ENCODE measurements at places on chromosomes 11 and 22.

DNA sequence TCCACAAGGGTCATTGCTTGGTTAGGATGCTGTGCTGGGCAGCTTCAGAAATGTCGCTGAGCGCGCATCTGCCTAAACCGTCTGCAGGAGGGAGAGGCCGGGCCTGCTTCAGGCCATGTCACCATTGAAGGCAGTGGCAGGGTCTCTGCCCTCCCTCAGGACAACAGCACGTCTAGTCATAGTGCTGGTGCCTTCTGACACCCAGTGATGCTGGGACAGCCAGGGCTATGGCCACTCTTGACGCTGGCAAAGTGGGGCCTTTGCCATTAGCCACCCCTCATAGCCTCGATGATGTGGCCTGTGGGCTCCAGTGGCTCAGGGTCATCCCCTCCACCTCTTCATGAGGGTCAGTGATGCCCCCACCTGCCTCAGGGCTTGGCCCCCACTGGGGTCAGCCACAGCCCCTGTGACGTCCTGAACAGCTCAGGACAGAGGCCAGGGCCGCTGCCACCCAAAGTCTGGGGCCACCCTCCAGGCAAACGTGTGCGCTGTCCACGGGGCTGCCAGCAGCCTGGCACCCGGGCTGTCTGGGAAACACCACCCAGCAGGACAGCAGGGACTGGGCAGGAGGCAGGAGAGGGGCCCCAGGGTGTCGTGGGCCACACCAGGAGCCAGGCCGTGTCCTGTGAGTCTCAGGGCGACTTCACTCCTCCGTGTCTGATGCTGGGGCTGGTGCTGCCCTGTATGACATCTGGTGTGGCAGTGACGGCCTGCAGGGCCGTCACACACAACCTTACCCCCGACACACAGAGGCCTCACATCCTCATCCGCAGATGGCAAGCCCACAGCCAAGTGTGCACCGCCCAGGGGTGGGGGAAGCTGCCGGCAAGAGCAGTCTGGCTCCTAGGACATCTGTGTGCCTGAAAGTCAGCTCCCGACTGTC lies 42.5 kb downstream of the CERK start:
- DNase-seq, result no peak

DNA sequence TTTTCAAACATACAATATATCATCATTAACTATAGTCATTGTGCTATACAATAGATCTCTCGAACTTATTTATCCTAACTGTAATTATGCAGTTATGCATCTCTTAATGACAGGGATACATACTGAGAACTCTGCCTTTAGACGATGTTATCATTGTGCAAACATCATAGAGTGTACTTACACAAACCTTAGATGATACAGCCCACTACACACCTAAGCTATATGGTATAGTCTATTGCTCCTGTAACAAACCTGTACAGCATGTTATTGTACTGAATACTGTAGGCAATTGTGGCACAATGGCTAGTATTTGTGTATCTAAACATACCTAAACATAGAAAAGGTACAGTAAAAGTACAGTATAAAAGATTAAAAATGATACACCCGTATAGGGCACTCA lies 27.4 kb upstream of the NRGN start:
- DNase-seq, result no peak

DNA sequence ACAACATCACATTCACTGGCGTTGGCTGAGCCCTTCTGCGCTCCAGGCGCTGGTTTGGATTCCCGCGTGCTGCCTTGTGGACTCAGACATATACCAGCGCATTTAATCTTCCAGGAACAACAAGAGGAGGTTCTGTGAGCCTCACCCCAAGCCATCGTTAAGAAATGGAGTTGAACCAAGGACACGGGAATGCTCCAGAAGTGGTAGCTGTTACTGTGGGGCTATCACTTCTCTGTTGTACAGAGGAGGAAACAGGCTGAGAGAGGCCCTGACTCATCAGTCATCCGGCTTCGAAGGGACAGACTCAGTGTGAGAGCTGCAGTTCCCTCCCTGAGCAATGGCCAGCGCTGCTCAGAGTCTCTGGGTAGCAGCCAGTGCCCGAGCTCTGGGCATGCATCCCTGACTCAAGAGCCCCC lies 291.3 kb downstream of the TBC1D22A start:
- no peak for DNase-seq

DNA sequence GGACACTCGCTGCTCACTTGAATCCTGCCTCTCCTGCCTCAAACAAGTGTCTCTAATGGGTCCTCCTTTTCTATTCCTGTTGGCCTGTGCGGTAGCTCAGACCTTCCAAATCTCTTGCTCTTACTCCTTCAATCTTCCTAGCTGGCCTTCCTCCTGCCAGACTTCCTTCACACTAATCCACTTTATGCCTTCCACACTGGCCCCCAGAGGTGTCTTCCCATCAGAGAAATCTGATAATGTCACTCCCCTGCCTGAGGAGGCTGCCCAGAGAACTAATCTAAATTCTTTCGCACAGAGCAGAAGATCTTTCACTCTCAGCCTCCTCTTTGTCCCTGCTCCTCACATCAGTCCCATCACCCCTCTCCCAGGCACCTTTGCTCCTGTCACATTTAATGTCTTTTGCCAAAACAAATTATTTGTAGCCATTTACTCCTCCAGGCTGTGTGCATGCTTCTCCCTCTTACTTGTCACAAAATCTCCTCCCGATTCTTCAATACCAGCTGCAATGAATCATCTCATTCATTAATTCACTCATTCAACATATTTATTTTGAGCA lies 175.7 kb downstream of the MAML2 start:
- DNase-seq, result no peak

GRCh38 chr11:27926981-27927481 lies 180.9 kb downstream of the KIF18A start:
- no peak for DNase-seq

- no peak for DNase-seq
Observed at GRCh38 chr22:40234658-40235057, 56.9 kb downstream of the TNRC6B start.

DNA sequence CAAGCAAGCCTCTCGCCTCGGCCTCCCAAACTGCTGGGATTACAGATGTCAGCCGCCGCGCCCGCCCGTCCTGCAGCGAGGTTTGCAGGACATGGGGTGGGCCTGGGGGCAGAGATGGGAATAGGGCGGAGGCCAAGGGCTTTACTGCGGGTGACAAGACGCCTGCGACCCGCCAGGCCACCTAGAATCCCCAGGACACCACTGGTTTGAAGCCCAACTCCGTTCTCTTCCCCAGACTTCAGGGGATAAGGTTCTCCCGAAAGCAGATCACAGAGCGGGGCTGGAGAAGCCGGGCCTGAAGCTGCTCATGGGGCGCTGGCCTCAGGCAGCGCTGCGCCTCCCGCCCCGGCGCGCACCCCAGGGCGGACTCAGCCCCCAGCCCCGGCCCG lies 354 bp downstream of the POLR2L start:
- no peak for DNase-seq

- DNase-seq, result no peak
Observed at GRCh38 chr11:76186776-76187279, 19.5 kb downstream of the WNT11 start.

- DNase-seq, result no peak
Observed at GRCh38 chr11:2912498-2912897, 16.7 kb downstream of the PHLDA2 start.

DNA sequence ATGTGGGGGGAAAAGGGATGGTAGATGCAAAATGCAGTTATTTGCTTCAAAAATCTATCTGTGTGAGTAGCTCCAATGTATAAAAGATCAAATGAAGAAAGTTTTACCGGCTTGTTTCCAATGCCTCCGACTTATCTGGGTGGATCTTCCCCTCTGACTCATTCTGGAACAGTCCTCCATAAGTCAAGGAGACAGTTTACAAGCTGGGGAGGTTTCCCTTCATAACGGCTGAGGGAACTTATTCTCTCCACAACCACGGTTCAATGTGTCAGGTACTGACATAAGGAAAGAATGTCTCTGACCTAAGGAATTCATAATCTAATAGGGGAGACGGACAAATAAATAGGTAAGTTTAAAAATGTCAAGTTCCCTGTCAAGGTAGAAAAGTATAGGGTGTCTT lies 49.7 kb upstream of the BIRC3 start:
- DNase-seq, result no peak

DNA sequence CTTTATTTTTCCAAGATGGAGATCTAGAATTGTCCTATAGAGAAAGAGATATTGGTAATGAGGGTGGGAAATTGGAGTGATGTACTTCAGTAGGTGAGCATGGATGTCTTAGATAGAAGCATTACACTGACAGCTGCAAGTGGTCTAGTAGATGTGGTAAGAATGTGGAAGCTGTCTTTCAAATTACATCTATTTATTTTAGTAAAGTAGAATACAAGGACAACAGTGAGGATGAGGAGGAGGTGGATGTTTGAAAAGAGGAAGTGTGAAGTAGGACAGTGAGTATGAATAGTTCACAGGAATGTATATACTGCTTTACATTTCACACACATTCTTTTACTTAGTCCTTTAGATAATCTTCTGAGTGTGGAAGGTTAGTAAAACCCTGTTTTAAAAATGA lies 64.2 kb downstream of the HIPK3 start:
- no peak for DNase-seq

DNA sequence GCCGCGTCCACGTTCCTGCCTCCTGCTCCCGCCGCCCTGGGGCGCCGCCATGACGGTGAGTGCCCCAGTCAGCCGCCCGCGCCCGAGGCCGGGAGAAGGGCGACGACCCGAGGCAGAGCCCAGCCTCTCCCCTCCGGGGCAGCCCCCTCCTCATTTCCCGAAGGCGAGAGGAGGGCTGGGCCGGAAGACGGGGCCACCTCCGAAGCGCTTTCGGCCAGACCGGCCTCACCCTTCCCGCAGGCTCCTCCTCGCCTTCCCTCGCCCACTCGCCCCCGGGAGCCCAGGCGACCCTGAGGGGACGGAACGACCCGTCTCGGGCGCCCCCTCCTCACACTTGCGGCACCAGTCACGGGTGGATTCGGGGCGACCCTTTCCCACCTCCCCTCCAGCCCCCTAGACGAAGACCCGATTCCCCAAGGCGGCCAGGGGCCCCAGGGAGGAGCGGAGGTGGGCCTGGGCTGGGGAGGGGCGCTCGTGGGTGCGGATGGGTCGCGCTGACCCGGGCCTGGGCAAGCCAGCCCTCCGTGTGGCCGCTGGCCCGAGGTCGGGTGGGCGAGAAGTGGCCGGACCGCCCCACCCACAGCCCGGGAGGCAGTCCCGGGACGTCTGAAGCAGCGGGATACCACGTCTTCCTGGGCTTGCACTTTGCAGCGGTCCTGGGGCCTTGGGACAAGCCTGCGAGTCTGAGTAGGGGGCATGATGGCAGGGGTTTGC lies 49.7 kb downstream of the TRIOBP start:
- no peak for DNase-seq

GRCh38 chr11:108160970-108161566 lies 39.7 kb downstream of the ACAT1 start:
- DNase-seq, result no peak

GRCh38 chr22:17369439-17370025 lies at the start of gene CECR2:
Gene CECR2 (plus strand): TSS chr22:17369460. CDS start chr22:17369784, 324 bp downstream.
- DNase-seq, result no peak

DNA sequence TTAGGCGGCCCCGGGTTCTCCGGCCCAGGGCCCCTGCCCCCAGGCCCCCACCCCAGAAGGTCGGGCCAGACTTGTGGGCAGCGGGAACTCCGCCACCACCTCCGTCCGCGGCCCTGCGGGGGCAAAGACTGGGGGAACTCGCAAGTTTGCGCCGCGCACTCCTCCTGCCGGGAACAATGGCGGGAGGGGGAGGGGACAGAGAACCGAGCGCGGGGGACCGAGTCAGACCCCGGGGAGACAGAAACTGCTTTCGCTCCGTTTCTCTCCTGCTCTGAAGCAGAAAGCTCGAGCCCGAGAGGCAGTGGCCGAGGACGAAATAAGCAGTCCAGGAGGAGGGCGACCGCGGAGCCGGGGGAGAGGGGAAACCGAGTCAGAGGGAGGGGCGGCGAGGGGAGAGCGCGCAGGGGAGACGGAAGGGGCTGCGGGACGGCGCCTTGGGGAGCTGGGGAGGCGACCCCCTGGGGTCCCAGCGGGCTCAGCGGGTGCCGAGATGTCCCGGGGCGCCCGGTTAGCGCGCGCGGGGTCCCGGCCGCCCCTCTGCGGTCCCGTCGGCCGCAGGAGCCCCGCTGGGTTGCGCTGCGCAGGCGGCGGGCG lies 555 bp downstream of the TP53I11 start:
- DNase-seq, result peak; percentile 26

GRCh38 chr11:57124505-57124904 lies 57.2 kb upstream of the LRRC55 start:
- no peak for DNase-seq
